Amniotic stem cell (primary cell): ENCODE measurements at places on chromosomes 11 and 22.

GRCh38 chr22:48429446-48430020, 1398.1 kb downstream of the BRD1 start:
- no peak for DNase-seq

DNA sequence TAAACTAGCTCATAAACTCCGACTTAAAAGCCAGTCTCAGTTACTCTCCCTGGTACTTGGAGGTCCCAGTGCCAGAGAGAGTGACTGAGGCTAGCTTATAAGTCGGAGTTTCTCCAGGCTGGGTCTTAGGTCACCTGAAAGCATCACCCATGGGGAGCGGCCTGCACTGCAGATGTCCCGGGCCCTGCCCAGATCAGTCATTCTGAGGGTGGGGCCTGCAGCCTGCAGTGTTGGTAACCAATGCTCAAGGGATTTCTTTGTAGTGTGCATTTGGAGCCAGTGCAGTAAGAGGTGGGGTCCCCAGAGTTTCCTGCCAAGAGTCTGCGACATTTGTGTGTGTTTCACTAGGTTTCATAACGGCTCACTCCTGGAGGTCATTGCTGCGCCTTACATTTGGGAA, 14.8 kb downstream of the TAB1 start:
- no peak for DNase-seq

GRCh38 chr11:100882957-100883356, 195.9 kb downstream of the ARHGAP42 start:
- no peak for DNase-seq

DNA sequence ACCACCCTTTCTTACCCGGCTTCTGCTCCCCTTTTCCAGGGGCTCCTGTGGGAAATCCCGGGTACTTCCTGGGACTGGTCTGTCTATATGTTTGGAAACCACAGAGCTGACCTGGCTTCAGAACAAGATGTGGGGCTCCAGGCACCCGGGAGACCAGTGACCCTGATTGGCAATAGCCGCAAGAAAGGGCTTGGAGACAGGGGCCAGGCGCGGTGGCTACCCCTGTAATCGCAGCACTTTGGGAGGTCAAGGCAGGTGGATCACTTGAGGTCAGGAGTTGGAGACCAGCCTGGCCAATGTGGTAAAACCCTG, 3.2 kb upstream of the NEAT1 start:
- no peak for DNase-seq

DNA sequence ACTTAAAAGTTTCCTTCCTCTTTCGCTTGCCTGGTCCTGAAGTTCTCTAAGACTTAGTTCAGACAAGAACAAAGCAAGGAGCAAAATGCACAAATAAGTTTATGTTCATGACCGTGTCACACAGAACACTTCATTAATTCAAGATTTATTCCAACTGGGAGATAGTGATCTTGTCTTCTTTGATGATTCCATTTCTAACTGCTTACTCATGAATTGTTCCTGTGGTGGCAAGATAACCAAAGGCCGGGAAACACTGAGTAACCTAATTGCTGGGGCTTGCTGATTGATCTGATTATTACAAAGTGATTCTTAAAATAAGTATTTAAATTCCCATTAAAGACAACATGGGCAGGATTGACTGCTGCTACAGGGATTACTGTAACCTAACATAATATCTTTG, 1462.9 kb upstream of the RAG2 start:
- no peak for DNase-seq

DNA sequence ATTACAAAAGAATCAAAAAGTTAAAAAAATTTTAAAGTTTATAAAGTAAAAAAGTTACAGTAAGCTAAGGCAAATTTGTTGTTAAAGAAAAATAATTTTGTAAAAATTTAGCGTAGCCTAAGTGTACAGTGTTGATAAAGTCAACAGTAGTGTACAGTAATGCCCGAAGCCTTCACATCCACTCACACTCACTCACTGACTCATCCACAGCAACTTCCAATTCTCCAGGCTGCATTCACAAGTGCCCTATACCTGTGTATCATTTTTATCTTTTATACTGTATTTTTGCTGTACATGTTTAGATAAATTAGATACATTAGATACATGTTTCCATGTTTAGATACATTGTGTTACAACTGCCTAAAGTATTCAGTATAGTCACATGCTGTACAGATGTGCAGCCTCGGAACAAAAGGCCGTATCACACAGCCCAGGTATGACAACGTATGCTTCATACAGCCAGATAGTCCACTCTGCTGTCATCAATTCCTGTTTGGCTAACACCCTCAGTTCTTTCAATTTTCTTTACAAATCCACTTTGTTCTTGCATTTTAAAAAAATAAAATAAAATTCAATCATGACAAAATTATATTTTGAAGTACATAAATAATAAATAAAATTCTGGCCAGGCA, 80.7 kb downstream of the RBFOX2 start:
- no peak for DNase-seq

DNA sequence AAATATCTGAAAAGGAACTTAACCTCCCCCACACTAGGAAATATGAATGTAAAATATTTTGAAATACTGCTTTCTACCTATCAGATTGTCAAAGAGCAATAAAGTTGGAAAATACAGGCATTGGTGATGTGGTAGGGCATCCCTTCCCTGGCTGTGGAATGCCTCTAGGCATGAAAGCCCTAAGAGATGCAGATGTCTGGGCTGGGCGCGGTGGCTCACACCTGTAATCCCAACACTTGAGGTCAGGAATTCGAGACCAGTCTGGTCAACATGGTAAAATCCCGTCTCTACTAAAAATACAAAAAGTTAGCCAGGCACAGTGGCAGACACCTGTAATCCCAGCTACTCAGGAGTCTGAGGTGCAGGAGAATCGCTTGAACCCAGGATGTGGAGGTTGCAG, 22.0 kb downstream of the ARAP1 start:
- DNase-seq, result no peak

- DNase-seq, result peak; percentile 14
Measured at GRCh38 chr11:125263268-125263790, 98.8 kb downstream of the PKNOX2 start.

- no peak for DNase-seq
Measured at GRCh38 chr22:49926916-49927315, 8.5 kb downstream of the CRELD2 start.

- DNase-seq, result no peak
Measured at GRCh38 chr22:45497351-45498145, 5.1 kb upstream of the FBLN1 start.

GRCh38 chr22:29806196-29806595, 31.9 kb downstream of the ASCC2 start:
- DNase-seq, result no peak

GRCh38 chr11:80122211-80122610, 681.4 kb upstream of the TENM4 start:
- no peak for DNase-seq

DNA sequence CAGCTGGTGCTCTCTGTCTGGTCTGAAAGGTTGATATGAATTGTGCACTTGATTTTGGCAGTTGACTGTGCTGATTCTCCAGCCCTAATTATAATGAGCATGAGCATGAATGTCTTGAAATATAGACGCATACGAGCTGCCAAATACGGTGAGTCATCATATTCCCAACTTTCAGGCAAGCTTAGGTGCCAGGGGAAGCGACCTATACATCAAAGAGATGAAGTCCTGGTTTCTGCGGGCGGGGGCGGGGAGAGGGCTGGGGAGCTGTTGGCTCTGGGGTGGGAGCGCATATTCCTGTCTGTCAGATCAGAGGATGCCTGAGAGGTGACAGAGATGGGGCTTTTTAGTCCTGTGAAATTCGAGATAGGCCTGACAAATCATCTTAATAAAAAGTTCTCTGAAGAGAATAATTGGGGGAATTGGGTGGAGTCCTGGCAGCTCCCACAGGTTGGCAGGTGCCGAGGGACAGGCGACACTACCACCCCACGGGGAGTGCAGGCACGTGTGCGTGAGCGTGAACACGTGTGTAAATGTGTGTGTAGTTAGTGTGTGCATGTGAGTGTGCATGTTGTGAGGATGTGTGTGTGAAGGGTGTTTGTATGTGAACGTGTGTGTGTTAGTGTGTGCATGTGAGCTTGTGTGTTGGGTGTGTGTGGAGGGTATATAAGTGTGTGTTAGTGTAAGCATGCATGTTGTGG, 865.3 kb downstream of the TBC1D22A start:
- no peak for DNase-seq

DNA sequence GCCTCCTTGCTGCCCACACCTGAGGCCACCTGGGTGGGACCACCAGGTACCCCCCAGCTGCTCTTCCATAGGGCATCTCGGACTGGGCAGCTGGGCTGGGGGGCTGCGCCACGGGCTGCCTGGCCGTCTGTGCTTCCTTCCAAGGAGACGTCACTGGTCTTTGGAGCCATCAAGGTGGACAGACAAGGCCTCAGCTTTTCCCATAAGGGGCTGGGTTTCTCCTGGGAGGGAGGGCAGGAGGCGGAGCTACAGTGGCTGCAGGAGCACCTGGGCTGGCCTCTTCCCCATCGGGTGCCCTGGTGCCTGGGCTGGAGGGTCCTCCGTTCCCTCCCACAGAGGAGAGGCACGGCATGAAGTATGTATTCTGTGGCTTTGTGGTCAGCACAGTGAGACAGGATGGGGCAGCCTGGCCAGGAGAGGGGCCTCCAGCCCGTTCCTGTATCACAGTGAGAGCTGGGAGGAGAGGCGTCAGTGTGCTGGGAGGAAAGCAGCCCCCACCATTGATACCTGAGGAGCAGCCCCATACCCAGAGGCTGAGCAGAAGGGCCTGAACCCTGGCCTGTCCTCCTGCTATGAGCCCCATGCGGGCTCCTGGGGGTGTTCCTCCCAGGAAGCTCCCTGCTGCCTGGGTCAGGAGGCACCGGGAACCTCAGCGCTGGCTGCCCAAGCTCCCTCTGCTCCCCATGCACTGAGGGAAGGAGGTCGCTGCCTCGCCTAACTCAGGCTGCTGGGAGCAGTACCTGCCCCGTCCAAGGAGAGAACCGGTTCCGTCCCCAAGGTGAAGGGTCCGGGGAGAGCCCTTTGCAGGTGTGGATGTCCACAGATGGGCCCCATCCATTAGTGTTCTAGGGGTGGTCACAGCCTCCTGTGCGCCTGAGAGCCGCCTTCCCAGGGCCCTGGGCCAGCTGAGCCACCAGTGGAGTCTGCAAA, 1075.0 kb downstream of the BRD1 start:
- no peak for DNase-seq

DNA sequence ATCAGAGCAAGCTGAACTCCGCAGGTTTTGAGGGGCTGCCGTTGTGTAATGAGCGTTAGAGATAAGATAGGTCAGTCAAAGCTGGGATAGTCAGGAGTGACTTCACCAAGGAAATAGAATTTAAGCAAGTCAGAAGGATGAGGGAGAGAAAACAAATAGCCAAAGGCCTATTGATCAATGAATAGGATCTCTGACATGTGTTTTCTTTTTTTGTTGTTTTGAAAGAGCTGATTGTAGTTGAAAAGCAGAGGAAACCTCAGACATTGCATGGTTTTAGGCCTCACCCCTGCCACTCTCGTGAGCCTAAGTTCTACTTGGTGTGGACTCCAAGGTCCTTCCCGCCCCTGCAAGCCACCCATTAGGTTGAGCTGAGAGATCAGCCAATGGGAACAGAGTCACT, 3.2 kb downstream of the EIF3L start:
- DNase-seq, result no peak

- no peak for DNase-seq
Measured at GRCh38 chr11:38680746-38681145, 2082.7 kb upstream of the RAG2 start.

DNA sequence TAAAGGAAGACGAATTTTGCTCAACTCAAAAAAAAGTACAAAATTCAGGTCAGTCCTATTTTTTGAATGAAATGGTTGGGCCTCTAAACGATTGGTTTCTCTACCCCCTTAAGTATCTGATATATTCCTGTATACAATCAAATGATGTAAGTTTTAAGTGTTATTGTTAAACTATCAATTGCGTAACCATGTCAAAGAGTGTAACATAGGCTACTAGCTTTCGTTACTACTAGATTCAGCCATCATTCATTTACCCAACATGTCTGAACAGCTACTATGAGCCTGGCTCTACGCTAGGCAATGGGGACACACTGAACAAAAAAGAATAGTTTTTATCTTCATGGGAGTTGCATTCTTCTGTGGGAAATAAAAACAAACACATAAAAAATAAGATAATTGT, 3.3 kb downstream of the RAB6A start:
- DNase-seq, result no peak

- no peak for DNase-seq
Measured at GRCh38 chr22:32539631-32540421, 65.2 kb downstream of the FBXO7 start.

DNA sequence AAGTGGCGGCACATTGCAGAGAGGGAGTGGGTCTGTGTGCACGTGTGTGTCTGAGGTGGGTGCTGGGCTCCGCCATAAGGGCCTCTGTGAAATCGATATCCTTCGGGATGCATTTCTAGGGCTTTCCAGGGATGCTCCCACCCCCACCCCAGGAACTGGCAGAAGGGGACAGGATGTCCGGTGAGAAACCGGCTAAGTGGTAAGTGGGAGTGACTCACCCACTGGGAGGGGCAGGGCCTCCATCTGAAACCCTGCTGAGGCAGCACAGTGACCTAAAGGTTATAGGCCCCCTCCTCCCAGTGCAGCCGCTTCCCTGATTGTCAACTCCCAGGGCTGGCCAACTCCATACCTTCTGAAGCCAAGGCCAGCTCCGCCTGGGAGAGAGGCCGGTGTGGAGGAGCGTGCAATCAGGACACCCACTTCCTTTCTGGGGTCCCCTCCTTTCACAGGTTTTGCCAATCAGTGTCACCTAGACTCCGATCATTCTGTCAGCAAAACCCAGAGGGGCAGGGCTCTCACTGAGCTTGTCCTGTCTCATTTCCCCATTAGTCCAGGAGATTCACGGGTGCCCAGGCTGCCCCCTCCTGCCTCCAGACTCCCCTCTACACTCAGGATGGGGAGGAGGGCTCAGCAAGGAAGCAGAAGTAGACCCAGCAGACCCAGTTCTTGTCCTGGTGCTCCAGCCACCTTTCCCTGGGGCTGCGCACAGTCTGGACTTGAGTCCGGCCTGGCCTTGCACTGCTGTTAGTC, 44.5 kb downstream of the NECTIN1 start:
- peak; percentile 39 for DNase-seq

- DNase-seq, result no peak
Measured at GRCh38 chr11:117949062-117949461, 19.9 kb upstream of the TMPRSS13 start.

GRCh38 chr11:69537855-69538640, 56.6 kb downstream of the LINC01488 start:
- no peak for DNase-seq

GRCh38 chr11:110858547-110858921, 146.3 kb upstream of the ARHGAP20 start:
- no peak for DNase-seq

DNA sequence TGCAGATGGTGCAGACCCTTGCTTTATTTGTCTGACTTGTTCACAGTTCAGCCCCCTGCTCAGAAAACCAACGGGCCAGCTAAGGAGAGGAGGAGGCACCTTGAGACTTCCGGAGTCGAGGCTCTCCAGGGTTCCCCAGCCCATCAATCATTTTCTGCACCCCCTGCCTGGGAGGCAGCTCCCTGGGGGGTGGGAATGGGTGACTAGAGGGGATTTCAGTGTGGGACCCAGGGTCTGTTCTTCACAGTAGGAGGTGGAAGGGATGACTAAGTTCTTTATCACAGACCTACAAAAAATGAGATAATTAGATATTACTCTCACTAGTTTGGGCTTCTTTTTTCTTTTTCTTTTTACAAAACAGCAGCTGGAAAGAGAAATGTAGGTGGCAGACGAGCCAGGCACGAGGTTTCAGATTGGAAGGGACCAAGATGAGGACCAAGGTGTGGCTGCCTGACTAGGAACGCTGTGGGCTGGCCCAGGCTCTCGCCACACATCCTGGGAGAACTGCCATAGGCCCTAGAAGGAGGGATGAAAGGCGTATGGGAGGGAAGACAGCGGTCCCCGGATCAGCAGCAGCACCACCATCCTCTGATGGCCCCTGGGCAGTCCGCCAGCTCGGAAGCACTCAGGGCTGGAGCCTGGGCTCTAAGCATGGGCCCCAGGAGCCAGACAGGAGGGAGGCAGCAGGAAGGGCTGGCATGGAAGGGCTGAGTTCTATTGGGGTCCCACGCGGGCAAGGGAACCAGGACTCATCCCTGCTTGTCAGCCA, 14.2 kb downstream of the TXN2 start:
- DNase-seq, result no peak
